ENCODE measurements at places on chromosomes 12 and 14.

- DNase-seq, result no peak
Observed at GRCh38 chr14:35932659-35933159, 106.6 kb downstream of the BRMS1L start.

- DNase-seq, result no peak
Observed at GRCh38 chr12:89393551-89394121, 41.3 kb upstream of the DUSP6 start.

DNA sequence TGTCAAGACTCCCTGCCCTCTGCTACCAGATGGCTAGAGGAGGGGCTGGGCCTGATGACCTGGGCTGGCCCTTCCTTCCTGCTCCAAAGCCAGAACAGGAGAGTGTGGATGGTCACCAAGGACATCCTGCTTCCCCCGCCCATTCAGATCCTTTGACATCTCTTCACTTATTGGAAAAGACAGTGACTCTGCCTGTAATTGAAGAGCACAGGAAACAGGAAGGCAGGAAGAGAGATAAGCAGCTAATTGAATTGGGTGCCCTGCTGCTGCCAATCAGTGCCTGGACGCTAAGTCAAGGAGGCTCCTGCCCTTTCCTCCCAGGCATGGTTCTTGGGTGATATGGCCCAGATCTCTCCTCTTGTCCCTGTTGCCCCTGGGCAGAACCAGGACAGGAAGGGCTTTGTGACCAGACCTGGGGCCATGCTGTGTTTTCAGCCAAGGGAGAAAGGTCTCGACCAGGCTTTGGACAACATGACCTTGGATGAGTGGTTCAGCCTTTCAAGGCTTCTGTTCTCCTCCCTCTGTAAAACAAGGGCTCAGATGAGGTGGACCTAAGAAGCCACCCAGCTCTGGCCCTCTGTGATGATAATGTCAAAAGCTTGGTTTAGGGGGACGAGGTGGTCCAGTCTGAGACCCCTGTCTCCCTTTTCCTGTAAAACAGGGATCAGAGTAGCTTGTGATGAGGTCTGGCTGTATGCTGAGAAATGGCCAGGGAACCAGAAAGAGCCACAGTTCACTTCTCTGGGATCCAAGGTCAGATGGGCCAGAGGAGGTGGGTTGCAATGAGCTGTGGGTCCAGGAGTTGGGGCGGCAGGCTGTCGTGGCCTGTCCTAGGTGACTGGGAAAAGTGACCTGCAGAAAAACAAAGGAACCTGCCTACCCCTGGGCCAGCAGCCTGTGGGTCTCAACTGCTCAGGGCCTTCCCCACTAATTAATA lies 38.8 kb downstream of the FAM222A start:
- no peak for DNase-seq

DNA sequence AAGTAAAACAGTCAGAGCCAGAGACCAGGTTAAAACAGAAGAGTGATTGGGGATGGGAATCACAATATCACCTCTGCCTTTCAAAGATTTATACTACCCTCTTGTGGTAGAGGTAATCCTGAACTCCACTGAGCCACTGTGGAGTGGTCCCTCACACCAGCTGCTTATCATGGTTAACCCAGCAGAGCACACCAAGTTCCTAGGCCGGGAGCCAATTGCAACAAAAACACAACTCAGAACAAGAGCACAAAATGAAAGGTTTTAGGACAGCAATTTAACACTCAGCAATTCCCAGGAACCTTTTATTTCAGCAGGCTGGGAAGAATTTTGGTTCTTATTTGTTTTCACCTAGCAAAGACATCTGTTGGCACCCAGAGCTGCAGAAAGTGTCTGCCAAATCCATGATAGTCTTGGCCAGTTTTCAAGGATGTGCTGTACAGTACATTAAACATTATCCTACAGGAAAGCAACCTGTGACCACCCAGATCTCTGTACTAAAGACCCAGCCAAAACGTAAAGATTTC lies 220.5 kb upstream of the ATXN7L3B start:
- DNase-seq, result peak; percentile 3

DNA sequence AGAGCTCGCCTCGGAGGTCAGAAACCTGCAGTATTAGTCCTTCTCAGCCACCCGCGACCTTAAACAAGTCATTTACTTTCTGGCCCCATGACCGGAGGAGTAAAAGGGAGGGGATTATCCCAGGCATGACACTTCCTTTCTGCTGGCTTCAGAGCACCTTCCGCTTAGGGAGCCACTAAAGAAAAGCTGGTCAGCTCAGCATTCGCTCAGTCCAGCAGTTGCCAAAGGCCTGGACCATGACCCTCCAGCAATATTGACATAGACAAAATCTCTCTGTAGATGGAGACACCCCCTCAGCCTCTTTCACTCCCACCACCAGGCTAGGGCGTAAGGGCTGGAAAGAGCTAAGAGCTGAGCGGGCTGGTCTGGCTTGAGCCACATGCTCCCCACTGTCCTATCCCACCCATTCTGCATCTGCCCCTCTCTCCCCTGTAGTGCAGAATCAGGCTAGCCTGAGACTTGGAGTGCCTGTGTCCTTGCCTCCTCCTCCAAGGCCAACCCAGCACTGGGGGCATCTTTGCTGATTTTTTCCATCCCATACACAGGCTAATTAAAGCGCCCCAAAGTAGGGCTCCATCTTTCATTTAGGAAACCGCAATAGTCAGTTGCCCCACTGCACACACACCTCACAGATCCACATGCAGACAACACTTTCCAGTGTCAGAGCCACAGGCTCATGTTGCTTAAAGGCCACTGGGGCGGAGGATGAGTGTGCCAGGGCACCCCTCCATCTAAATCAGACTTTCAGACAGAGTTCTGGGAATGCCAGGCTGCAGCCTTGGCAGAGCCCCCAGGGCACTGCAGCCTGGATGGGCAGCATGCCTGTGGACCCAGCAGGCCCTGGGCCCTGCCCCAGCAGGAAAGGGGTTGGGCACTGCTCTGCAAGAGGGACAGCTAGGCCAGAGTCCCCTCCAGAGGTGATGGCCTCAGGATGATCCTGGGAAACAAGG lies 4.0 kb upstream of the CPNE6 start:
- DNase-seq, result no peak

DNA sequence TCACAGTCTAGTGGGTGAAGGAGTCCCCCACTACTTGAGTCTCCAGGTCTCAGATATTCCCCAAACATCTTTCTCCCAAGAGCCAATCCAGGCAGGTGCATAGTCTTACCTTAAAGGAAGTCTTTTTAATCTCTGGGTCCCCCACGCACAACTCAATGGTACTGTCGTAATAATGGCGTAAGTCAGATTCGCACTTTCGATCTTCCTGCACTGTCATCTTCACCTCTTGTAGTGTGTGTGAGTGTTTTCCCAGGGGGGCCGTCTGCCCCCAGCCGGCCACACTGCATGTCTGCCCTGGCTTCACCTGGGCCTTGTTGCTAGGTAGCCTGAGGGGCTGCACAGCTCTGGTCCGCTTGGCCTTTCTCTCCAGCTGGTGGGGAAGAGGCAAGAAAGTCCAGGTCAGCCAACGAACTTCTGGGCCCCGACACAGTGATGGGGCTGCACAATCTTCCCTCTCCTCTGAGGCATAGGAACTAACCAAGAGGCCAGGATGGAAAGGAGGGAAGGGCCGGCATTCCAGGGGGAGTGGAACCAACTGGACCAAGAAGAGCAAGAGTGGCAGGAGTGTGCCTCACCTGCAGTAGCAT lies 2.1 kb downstream of the GZMB start:
- DNase-seq, result no peak

- DNase-seq, result no peak
Observed at GRCh38 chr14:24818058-24818822, 184.2 kb upstream of the GZMB start.

GRCh38 chr12:59768031-59768430 lies 172.2 kb downstream of the SLC16A7 start:
- DNase-seq, result no peak

DNA sequence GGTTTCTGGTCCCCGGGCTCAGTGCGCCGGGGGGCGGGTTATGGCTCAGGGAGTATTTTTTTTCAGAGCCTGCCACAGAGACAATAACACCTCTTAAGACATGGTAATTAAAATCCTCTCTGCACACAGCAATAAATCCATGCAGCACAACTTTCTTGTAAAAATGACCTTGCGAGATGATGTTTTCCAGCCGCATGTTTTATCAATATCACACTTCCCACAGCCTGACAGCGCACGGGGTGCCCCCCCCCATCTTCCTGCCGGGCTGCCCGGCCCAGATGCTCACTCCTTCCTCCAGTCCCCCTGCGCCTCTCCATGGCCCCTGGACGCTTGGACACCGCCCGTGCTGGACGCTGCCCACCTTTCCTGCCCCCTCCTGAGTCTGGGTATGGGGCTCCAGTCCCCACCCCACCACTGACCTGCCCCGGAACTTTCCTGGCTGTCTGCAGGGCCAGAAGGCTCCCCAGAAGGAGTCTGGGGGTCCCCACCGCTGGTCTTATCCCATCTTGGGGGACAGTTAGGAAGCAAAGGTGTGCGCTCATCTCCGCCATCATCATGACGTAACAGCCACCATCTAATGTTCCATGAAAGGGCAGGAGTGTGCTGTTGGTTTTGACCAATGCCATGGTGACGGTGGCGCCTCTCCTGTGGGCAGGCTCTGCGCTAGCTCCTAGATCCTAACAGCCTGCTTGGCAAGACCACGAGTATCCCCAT lies 182.9 kb downstream of the KIF26A start:
- DNase-seq, result no peak

GRCh38 chr12:99119943-99120342 lies 474.9 kb downstream of the APAF1 start:
- DNase-seq, result no peak

- DNase-seq, result no peak
Observed at GRCh38 chr14:65945327-65945726, 532.8 kb downstream of the FUT8 start.

- DNase-seq, result no peak
Observed at GRCh38 chr12:78929075-78929418, 64.5 kb downstream of the SYT1 start.

DNA sequence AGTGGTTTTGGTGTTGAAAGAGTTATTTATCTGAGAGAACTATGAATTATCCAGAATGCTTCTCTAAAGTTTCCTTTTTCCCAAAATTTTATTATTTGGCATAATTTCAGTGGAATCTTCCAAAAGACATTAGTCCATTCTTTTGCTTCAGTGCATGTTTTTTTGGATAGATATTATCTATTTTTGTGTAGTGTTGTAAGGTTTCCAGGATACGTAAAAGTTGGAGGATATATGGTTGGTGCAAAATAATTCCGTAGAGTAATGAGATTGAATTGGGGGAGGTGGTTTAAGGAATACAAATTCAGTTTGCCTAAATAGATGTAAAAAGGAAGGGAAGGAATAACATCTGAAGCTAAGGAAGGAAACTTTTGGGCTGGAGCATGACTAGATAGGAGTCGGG lies 186.6 kb downstream of the RGS6 start:
- DNase-seq, result no peak

Data from cerebellar cortex (tissue), 1 donor.